ENCODE measurements at places on chromosomes 3 and 15. TPM values are rescaled to one million over a fixed set of nuclear protein-coding genes. Genes with fewer than 3 reads are reported as not detected.
A peak's percentile ranks its signal among the peaks of the same experiment; 100 is the strongest.

The GHSR gene
- total RNA-seq, result not detected

The PLS1 gene
- 34.1 TPM for total RNA-seq

DNA sequence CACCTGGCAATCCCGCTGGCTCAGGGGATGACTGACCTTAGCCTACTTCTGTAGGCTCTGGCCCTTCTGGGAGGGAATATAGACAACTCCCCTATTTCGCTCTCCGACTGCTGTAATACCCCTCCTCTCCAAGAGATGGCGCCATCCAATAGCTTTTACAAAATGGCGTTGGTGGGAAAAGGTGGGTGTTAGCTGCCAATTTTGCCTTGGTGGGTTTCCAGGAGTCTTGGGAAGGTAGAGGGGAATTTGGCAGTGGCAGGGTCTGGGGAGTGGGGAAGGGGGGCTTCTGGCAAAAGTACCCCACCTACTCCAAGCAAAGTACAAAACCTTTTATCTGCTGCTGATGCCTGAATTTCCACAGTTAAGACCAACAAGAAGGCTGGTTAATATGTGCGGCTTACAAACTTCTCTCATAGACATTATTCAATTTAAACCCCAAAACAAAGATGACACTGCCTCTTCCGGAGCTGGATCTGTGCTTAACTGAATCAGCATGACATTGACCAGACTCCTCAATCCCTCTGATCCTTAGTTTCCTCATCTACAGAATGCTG is 62.1 kb downstream of the RASGRF1 start:
- peak; percentile 63 for DNase-seq
- peaks cover 51% of the 10 kb centered on the region for H3K4me1 ChIP-seq
- no peaks in the 10 kb centered on the region for H3K27me3 ChIP-seq
- H3K4me3 ChIP-seq, result no peak overlapping the region

- H3K27me3 ChIP-seq, result no peaks in the 10 kb centered on the region
- DNase-seq, result no peak
- no peaks in the 10 kb centered on the region for H3K4me1 ChIP-seq
Observed at GRCh38 chr3:119401503-119402440, 61.6 kb downstream of the TMEM39A start.

The SENP8 gene
- total RNA-seq, result 4.2 TPM

GRCh38 chr3:50194128-50194902 is 2.9 kb downstream of the GNAT1 start:
- no peaks in the 10 kb centered on the region for H3K27me3 ChIP-seq
- H3K4me3 ChIP-seq, result no peak overlapping the region
- H3K27ac ChIP-seq, result peak overlapping the region; percentile 97
- peaks cover 54% of the 10 kb centered on the region for H3K4me1 ChIP-seq
- peak; percentile 51 for DNase-seq
- H3K36me3 ChIP-seq, result no peaks in the 10 kb centered on the region

The FBXW12 gene
- total RNA-seq, result not detected

- H3K4me3 ChIP-seq, result no peak overlapping the region
- DNase-seq, result no peak
- no peaks in the 10 kb centered on the region for H3K36me3 ChIP-seq
- no peaks in the 10 kb centered on the region for H3K27me3 ChIP-seq
- H3K27ac ChIP-seq, result no peak overlapping the region
Observed at GRCh38 chr3:17307482-17307881, 422.7 kb downstream of the PLCL2 start.

The C15orf62 gene
- 0.34 TPM for total RNA-seq

Data from HepG2 (cell line).